ENCODE measurements at places on chromosomes 5 and 9. TPM values are rescaled to one million over a fixed set of nuclear protein-coding genes. Genes with fewer than 3 reads are reported as not detected.

DNA sequence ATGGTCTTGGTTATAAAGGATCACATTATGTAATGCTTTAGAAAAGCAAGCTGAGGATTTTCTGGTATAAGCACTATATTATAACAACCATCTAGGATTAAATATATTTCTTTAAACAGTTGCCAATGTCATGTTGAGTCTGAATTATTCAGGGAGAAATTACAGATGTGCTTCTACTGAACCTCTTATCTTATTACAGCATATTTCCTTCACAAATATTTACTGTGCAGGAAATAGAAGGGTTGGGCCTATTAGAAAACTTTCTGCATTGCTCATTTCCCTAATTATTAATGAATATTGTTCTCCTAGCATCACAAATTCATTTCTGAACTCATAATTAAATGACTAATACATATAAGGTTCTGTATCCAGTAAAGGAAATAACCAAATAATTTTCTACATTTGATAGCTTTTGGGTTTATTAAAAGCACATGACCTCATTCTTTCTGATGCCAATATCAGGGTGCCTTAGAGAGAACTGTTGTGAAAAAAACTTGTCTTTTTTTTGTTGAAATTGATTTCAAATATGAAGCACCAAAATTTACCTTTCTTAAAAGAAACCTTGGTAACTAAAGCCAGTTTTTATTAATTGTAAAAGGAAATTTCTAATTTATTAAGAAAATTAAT is 476.8 kb upstream of the PTGER4 start:
- DNase-seq = no peak

- no peak for DNase-seq
Observed at GRCh38 chr5:21802869-21803490, 1050.2 kb downstream of the CDH12 start.

- no peak for DNase-seq
Observed at GRCh38 chr5:146967646-146968045, 89.1 kb upstream of the PPP2R2B start.

The GADD45G gene
- 81.8 TPM for total RNA-seq

GRCh38 chr5:131366428-131366827 is 102.6 kb downstream of the CDC42SE2 start:
- DNase-seq = no peak

DNA sequence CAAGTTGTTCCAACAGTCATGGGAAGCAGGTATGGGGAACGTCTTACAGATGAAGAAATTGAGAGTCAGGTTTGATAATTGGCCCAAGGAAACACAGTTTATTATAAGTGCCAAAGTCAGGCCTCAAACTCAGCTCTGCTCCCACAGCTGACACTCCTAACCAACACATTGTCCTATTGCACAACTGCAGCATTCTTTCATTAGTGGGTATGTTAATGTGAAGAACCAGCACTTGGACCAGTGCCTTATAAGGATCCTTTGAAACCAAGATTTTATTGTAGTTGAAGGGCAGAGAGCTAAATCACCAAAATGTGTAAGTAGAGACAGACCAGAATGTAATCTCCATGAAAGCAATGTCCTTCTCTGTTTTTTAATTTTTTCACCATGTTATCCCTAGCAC is 56.1 kb downstream of the GRIA1 start:
- no peak for DNase-seq

- no peak for DNase-seq
Observed at GRCh38 chr5:61379677-61380076, 47.6 kb downstream of the ZSWIM6 start.

GRCh38 chr5:18745988-18746615 is 1111.8 kb downstream of the TAF11L14 start:
- DNase-seq = peak; percentile 18

- DNase-seq = no peak
Observed at GRCh38 chr5:156076912-156077311, 250.1 kb upstream of the SGCD start.

DNA sequence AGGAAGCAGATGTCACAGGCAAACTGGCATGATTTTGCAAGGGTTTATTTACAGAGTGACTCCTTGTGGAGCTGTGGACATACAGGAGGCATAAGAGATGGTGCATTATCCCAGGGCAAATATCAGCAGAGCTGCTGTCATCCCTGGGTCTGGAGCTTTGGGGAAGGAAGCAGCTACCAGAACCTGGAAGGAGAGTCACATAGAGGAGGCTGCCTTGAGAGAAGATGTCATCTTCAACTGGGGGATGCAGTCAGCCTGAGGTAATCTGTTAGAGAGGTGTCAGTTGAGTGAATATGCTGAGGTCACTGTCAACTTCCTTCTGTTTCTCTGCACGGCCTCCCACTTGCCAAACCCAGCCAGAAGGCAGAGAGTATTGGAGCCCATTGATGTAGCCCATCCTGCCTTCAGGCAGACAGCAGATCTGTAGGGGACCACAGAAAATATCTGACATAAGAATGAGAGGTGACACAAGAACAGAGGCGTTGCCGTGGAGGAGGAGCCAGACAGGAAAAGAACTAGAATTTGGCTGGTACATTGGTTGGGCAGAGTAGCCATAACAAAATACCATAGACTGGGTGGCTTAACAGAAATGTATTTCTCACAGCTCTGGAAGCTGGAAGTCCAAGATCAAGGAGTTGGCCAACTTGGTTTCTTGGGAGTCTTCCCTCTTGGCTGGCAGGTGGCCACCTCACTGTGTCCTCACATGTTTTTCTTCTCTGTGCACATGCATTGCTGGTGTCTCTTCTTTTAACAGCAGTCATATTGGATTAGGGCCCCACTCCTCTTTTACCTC is 102.8 kb downstream of the SNX18 start:
- no peak for DNase-seq

All from adrenal gland (tissue), 19 donors.